Aorta (tissue), 5 donors: ENCODE measurements at places on chromosomes 4 and X. TPM values are rescaled to one million over a fixed set of nuclear protein-coding genes. Genes with fewer than 3 reads are reported as not detected.

GALNTL6 gene
- 0.39 TPM for total RNA-seq

TRIML2 gene
- total RNA-seq: not detected

RHOH gene
- total RNA-seq: 3.3 TPM

SMPX gene
- total RNA-seq: 1.0 TPM

RIBC1 gene
- 0.58 TPM for total RNA-seq

SRPX gene
- 110 TPM for total RNA-seq

SPANXA1 gene
- total RNA-seq: not detected

- peak; percentile 89 for DNase-seq
Observed at GRCh38 chrX:45824471-45824870, 623.8 kb upstream of the DIPK2B start.

GRCh38 chr4:24639714-24640113, 55.4 kb upstream of the DHX15 start:
- no peak for DNase-seq

DNA sequence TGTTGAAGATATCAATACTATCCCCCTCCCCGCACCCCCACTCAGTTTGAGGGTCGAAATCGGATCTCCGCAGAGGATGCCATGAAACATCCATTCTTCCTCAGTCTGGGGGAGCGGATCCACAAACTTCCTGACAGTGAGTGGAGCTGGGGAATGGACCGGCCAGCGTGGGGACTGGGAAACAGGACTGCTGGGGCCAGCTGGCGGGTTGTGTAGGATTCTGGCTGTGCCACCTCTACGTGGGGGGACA, 5.5 kb upstream of the USP11 start:
- no peak for DNase-seq

DNA sequence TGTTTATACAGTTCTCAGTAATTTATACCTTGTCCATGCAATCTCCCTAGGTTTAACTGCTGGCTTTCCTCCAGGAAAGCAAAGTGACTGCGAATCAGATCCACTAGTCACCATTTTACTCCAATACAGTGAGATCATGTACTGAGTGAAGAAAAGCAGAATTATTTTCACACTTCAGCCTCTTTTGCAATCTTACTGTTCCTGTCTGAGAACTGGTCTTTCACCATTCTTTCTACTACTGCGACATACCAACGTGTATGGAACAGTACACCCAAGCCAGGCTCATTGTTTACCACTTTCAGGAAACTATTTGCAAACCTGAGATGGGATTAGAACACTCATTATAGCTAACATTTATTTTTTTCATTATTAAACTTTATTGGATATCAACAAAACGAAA, 8.0 kb upstream of the MSL3 start:
- DNase-seq: no peak

- no peak for DNase-seq
Observed at GRCh38 chr4:41976775-41977516, 4.6 kb upstream of the DCAF4L1 start.

DNA sequence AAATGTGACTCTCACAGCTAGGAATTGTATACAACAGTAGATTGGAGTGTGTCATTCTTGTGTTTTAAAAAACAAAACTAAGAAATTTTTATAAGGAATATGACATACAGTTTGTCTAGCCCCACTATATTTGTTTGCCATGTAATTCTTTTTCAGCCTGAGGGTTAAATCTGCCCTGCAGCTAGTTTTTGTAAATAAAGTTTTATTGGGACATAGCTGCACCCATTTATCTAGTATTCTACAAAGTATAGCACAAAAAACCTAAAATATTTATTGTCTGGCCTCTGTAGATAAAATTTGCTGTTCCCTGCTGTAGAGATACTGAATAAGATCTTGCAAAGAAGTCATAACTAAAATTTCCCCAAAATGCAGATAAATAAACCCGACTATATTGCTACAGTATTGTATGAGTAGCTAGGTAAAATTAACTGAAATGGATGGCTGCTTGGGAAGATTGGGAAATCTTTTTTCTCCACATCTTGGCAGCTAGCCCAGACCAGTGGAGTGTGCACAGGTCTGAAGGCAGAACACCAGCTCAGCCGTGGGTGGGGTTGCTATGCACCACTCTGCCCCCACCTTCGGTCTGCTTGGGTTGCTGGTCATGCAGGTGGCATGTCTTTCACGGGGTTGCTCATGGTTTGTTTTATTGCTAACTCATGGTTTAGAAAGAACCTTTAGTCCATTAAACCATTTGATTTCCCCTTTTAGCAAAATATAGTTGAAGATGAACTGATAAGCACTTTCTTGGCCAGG, 127.9 kb downstream of the KLHL8 start:
- DNase-seq: no peak

GRCh38 chr4:149296503-149296902, 519.1 kb downstream of the IQCM start:
- DNase-seq: no peak

DNA sequence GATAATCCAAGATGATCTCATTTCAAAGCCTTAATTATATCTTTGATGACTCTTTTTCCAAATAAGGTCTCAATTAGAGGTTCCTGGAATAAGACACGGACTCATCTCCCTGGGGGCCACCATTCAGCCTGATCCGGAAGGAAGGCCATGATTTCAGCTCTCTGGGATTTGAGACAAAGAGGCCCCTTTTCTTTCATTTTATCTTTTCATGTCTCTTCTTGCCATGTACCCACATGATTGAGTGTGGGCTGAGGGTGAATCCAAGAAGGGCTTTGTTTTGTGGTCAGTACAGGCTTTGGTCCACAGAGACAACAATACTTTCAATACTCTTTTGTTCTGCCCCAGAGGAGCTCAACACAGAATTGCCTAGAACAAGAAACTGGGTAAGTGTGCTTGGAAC, 261.2 kb downstream of the TRIML1 start:
- DNase-seq: no peak

DNA sequence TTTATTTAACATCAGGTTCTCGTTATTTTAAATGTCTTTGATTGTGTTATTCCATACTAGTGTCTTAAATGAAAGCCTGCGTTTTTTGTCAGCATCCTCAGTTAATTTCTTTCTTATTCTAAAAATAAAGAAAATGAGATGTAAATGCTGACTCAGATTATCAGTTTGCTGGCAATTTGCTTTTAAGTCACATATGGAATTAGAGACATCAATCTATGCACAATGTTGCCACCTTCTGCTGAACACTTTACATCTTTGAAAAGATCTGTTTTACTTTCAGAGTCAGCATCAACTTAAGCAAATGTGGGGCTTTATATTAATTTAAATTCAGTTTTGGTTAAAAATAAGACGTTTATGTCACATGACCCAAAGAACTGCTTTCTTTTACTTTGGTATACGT, 99.2 kb downstream of the ADGRL3 start:
- no peak for DNase-seq

DNA sequence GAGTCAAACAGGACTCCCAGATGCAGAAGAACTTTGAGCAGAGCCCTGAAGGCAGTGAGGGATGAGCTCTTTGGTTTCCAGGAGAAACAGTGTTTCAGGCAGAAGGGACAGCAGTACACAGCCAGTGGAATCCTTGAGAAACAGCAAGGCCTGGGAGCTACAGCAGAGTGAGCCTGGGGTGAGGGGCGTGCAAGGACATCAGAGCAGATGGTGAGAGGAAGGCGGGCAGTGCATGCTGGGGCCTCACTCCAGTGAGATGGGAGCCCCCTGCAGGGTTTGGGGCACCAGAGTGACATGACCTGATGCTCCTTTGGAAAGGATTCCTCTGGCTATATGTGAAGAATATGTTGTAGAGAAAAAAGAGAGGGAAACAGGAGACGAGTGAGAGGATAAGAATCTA, 98.1 kb upstream of the EGFL6 start:
- DNase-seq: no peak

GRCh38 chr4:13522282-13523104, 21.8 kb downstream of the NKX3-2 start:
- DNase-seq: no peak

DNA sequence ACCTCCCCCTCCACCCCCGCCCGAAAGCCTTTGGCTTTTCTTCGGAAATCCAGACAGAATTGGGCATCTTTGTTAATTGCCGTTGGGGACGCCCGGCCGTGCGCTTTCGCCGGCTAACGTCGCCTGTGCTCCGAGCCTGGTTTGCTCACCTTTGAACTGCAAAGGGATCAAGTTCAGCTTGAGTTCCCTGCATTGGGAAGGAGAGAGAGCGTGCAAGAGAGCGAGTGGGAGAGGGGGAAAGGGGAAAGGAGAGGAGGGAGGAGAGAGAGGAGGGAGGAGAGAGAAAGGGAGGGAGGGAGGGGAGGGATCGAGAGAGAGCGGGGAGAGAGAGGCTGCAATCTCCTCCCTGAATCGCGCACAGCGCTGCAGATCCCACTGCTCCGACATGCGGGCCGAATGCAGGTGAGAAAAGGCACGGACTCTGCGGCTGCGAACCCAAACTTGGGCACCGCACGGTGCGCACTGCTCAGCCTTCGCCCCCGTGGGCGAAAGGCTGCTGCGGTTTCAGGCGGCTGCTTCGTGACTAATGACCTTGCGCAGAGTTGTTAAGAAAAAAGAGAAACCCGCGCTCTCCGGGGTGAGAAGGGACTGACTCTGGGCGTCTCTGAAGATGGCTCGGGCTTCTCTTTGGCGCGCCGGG, at the start of gene PCDH7:
Gene PCDH7, plus strand, starts transcription at position 349 of the 640 bp plus-strand sequence. CDS start 1,054 bp downstream, outside the sequence.
- DNase-seq: no peak
